ENCODE measurements at places on chromosomes 3 and 15.
A peak's percentile ranks its signal among the peaks of the same experiment; 100 is the strongest.

GRCh38 chr3:195892105-195893043, 16.0 kb downstream of the TNK2 start:
- DNase-seq, result no peak

DNA sequence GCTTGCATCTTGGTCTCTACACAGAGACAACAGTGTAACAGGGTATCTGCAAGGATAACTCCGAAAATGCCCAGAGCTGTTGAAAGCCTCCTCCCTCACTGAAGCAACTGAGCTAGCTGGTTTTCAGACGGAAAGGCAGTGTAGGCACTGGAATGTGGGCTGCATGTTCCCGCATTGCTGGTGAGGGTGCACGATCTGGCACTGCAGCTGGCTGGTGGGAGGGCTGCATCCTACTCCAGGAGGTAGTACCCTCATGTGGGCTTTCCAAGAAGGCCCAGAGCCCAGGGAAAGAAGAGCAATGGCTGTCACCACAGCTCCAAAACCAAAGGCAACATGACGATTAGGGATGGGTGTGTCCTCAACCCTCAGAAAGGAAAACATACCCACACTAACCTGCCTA, 28.7 kb upstream of the RPS17 start:
- no peak for DNase-seq

DNA sequence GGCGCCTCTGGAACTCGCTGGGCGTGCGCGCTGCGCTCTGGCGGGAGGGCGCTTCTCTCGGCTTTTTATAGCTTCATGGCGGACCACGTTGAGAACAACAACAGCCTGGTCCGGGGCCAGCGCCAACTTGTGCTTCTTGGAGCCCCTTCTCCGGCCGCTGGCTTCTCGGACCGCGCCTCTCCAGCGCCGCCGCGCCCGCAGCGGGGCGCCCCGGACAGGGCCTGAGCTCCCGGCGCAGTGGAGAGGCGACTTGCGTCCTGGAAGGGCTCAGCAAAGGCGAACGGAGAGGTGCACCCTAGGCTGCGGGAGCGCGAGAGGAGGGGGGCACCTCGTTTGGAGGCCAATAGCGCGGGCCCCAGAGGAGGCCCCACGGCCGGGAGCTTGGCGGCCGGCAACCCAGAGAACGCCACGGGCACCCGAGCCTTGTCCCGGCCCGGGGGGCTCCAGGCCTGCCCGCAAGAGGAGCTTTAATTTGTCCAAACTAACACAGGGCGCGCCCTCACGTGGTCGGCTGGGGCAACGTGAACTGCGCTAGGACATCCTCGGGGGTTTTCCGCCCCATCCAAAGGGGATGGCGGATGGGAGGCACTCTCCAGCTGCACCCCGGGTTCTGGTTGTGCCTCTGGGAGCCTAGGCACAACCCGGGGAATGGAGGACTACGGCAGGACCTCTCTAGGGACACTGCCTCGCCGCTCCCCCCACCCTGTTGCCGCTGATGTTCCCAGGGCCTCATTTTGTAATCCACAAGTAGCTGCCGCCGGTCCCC, 37.8 kb downstream of the HMCES start:
- DNase-seq, result peak; percentile 82

DNA sequence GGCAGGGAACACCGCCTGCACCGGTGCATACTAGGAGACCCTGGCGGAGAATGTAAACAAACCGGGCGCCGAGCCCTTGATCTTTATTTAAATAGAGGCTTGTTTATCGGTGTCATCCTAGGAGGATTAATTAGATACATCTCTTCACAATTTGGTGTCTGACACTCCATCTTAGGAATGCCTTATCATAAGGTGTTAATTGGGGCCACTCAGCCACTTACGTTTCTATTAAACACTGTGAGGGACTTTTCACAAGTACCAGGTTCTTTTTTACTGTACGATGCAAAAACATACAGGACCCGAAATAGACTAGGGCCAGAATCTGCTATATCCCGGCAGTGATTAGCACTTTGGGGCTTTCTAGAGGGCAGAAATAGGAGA, 8.0 kb downstream of the EOMES start:
- DNase-seq, result no peak
